Aorta (tissue), 5 donors: ENCODE measurements at places on chromosomes 7 and 10.

- DNase-seq: no peak
Observed at GRCh38 chr10:76522547-76522946, 1091.1 kb downstream of the LRMDA start.

GRCh38 chr7:4763794-4764185 lies 11.6 kb upstream of the AP5Z1 start:
- no peak for DNase-seq

DNA sequence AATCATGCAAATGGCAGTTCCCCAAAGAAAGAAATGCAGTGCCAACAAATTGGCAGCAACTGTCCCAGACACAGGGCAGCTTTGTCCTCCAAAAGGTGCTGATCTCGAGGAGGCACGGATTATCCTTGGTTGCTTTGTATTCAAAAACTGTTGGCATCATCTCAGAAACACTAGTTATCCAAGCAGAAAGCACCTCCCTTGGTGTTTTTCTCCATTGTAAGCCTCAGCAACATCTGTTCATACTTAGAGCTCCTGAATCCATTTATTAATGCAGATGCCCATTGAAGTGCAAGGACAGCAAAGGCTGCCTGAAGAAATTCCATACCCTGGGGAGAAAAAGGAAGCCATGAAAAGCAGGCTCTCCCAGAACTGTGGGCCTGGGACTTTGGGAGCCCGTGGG lies 1.1 kb upstream of the NPS start:
- no peak for DNase-seq

GRCh38 chr10:102384053-102384452 lies 11.5 kb upstream of the NFKB2 start:
- no peak for DNase-seq

GRCh38 chr10:44125879-44126278 lies 259.0 kb downstream of the CXCL12 start:
- no peak for DNase-seq
